ENCODE measurements at places on chromosomes 1 and 21.
A peak's percentile ranks its signal among the peaks of the same experiment; 100 is the strongest.

- DNase-seq, result no peak
Observed at GRCh38 chr1:50454911-50455310, 31.7 kb upstream of the DMRTA2 start.

- no peak for DNase-seq
Observed at GRCh38 chr1:6612641-6613360, 730 bp upstream of the PHF13 start.

- no peak for DNase-seq
Observed at GRCh38 chr1:71753746-71754145, 528.6 kb downstream of the NEGR1 start.

GRCh38 chr1:21913763-21914162 lies 23.3 kb downstream of the HSPG2 start:
- no peak for DNase-seq

DNA sequence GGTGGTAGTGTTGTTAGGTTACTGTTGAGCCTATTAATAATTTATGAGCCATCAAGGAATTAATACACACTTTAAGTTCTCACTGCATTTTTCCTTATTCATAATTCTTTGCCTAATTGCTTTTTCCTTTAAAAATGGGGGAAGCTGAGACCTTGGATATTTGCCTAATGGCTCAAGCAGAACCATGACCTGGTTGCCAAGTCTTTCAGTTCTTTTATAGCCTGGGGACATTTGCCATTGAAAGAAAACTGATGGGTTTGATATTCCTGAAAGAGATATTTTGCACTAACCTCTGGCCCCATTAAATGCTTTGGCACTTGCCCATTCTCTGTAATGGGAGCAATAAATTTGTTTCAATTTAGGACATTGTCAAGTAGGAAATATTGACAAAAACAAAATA lies 18.5 kb upstream of the LRRC53 start:
- DNase-seq, result no peak

GRCh38 chr1:91151702-91152101 lies 129.9 kb upstream of the ZNF644 start:
- DNase-seq, result no peak

DNA sequence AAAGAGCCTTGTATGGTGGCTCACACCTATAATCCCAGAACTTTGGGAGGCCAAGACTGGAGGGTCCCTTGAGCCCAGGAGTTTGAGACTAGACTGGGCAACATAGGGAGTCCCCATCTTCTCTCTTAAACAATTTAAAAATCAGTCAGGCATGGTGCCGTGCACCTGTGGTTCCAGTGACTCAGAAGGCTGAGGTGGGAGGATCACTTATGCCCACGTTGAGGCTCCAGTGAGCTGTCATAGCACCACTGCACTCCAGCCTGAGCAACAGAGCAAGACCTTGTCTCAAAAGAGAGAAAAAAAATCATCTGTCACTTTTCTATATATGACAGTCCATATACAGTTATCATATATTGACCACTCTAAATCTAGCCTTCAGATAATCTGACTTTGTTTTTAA lies 658.3 kb downstream of the LTN1 start:
- no peak for DNase-seq

DNA sequence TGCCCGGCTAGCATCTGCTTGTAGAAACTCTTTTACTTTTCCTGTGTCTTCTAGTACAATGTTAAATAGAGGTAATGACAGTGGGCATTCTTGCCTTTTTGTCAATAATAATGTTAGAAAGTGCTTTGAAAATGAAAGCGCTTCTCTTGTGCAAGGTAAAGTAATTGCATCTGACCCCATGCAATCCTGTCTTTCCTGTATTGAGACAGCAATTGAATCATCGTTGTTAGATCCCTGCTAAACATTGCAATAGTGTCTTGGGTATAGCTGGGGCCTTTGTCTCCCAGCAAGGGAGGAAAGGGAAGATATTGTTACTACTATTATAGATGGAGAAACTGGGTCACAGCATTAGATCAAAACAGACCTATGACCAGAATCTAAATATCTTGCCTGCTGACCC lies 80.9 kb downstream of the TLR5 start:
- DNase-seq, result no peak

GRCh38 chr1:202658251-202658759 lies 51.9 kb downstream of the SYT2 start:
- no peak for DNase-seq

GRCh38 chr1:2447276-2448097 lies 28.6 kb upstream of the PLCH2 start:
- no peak for DNase-seq

- DNase-seq, result no peak
Observed at GRCh38 chr1:189616893-189617292, 860.8 kb downstream of the BRINP3 start.

DNA sequence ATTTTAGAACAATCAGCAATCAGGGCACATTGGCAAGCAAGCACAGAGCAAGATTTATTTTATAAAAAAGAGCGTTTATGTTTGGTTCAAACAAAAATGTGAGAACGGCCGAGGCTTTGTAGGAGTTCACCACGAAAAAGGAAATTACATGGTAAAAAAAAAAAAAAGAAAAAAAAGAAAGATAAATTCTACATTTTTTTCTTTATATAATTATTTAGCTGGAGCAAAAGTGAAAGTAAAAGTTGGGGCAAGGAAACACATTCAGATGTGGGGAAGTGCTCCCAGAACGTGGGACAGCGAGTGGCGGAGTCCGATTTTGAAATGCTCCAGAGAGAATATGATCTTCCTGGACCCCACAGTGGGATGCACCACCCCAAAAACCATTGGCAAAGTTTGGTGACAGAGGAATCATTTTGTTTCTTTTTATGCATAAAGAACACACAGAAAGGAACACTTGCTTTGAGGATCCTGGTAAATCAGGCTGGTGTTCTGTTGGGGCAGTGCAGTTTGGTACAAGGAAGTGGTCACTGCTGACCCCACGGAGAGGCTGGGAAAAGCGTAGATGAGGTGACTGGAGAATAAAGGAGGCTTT lies 16.3 kb upstream of the ATP5PO start:
- DNase-seq, result peak; percentile 17

- DNase-seq, result no peak
Observed at GRCh38 chr1:90480271-90480835, 236.7 kb downstream of the BARHL2 start.

GRCh38 chr1:118429856-118430255 lies 244.8 kb upstream of the SPAG17 start:
- DNase-seq, result no peak

- DNase-seq, result no peak
Observed at GRCh38 chr1:247322849-247323586, 8.6 kb downstream of the ZNF496 start.

DNA sequence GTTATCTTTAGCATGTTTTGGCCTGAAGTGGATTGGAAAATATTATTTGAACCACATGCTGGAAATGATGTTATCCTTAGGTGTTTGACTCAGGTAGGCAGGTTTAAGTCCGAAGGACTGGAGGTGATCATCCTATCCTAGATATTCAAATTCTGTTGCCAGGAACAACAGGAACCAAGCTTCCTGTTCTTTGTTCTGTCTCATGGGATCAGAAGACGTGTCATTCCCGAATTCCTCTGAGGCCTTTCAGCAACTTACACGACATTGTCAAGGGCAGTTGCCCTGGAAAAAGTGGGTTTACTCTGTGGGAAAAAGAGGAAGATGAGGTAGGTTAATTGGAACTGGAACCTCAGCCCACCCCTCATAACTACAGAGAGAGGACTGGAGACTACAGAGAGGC lies 36.6 kb downstream of the SLAMF6 start:
- DNase-seq, result no peak

GRCh38 chr1:183165456-183165855 lies 20.6 kb upstream of the LAMC2 start:
- no peak for DNase-seq

- no peak for DNase-seq
Observed at GRCh38 chr1:64183395-64184002, 19.9 kb upstream of the UBE2U start.

DNA sequence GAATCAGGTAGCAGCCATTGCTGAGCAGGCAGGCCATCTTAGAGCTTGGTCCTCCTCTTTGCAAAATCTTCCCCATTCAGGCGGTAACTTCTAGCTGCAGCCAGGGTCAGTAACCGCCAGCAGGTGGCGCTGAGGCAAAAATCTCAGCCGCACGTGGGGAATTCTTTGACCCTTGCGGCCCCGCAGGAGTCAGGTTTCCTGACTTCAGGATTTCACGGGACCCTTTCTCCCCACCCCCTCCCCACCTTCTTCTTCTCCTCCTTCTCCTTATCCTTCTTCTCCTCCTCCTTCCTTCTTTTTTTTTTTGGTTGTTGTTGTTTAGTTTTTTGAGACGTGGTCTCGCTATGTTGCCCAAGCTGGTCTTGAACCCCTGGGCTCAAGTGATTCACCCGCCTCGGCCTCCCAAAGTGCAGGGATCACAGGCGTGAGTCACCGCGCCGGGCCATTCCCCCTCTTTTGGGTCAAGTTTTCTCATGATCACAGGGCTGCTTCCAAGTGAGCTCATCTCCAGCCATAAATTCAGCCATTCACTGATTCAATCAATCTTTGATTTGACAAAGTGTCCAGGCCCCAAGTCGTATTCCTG lies 33.4 kb upstream of the TENT5B start:
- DNase-seq, result peak; percentile 58

DNA sequence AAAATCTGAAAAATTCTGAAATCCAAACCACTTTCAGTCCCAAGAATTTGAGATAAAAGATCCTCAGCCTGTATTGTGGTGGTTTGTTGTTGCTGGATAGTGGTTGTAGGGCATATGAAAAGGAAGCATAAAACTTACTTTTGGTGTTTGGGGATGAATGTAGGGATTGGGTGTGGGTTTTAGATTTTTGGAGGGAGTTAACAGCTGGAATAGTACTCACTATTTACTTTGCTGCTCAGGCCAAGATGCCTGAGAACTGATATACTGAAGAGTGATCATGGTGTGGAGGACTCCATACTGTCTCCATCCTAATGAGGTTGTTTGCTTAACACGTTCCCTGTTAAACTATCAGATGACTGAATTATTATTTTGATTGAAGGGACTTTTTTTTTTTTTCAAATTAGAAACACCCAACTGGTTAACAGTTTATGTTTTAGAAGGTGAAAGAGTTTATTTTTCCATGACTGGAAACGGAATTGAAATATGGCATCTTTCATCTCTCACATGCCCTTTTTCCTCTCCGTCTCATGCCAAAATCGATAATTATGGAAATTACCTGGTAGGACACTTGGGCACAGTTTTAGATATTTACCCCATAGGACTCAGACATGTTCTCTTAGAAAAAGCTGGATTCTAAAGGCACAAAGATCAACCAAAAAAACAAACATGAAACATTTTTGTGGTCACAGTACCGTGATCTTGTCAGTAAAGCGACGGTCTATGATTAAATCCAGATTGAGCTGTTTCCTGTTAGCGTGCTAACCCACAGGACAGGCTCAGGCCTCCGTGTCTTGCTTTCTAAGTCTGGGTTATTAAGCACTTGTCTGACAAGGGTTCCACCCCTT lies 37.3 kb downstream of the RGL1 start:
- no peak for DNase-seq

DNA sequence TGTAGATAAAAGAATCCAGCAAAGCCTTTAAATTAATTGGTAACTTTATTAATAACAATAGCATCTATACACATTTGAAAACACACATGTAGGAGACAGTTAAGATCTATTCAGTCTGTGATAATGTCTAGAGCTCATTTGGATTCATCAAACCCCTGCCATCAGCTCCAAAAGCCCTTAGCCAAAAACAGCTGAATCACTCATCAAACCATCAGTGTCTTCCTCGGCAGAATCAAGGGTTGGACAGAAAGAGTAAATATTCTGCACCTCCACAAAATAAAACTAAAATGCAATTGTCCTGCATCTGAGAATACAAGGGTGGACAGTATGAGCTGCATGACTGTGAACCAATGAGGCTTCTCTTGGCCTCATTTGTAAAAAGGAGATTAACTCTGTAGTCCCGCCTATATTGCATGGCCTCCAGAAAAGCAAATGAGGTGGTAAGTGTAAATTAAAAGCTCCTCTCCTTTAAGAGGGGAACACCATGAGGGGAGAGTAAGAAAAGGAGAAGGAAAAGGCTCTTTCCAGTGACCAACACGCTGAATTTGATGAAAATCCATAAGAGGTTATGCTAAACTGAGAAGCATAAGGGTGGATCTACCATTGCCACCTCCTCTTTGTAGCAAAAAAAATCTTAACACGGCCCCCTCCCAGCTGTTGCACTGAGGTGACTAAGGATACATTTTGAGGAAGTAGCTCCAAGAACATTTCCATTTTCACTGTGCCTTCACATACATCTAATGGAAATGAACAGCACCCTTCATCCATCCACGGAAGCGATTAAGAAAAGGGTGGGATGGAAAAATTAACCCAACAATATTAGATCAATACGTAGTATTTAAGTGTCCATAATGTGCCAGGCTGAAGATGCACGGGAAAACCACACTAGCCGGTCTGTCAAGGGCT lies 14.7 kb upstream of the BOLA1 start:
- no peak for DNase-seq

GRCh38 chr1:247456914-247457639 lies 827 bp downstream of the OR2B11 start:
- DNase-seq, result no peak
